8988T (cell line): ENCODE measurements at places on chromosomes 1 and 21.

DNA sequence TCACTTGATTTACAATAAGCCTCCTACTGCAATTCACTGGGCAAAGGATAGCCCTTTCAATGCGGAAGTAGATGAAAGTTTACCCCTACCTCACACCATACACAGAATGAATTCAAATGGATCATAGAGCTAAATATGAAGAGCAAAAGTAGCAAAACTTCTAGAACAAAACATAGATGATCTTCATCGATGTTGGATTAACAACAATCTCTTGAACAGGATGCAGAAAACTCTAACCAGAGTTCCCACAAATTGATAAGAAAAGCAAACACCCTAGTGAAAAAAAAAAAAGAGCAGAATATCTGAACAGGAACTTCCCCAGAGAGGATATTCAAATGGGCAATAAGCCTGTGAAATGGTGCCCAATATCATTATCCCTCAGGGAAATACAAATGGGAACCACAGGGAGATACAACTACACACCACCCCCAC, 1.9 kb upstream of the UBASH3A start:
- no peak for DNase-seq

- no peak for DNase-seq
Observed at GRCh38 chr1:110880708-110881374, 7.9 kb downstream of the CD53 start.

DNA sequence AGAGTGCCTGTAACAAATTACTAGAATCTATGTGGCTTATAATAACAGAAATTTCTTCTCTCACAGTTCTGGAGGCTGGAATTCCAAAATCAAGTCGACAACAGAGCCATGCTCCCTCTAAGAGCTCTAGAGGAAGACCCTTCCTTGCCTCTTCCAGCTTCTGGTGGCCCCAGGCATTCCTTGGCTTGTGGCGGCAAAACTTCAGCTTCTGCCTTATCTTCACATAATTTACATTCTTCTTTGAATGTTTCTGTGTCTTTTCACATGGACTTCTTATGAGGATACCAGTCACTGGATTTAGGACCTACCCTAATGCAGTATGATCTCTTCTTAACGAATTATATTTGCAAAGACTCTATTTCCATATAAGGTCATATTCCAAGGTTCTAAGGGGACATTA, 324.4 kb downstream of the PCP4 start:
- DNase-seq: no peak

DNA sequence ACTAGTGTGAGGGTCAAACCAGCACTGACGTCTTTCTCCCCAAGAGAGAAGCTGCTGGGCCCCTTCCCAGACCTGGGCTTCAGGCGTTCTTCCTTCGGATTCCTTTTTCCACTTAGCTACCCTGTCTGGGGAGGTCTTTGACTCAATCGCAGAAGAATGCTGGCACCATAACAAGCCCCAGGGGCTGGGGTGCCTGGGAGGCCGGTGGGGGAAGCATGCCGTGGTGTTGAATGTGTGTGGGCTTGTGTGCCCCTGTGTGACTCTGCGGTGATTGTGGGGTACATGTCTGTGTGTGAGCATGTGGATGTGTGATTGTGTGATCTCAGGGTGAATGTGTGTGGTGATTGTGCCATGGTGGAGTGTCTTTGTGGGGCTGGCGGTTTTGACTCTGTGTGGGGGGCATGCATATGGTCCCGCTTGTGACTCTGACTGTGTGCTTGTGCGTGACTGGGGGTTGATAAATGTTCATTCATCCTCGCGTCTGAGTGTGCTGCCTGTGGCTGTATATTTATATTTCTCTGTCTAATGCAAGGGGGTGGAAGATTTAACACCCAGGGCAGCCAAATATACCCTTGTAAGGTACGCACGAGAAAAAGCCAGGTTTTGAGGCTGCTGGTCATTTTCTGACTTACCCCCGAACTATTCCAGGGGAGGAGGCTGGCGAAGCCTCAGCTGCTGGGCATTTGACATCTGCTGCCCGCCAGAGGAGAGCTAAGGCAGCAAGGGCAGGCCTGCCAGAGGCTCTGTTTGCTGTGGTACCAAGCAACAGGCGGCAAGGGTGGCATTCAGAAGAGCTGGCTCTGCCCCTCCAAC, 1.1 kb upstream of the SYNC start:
- DNase-seq: no peak

- no peak for DNase-seq
Observed at GRCh38 chr1:89355056-89355455, 8.8 kb upstream of the GBP6 start.

DNA sequence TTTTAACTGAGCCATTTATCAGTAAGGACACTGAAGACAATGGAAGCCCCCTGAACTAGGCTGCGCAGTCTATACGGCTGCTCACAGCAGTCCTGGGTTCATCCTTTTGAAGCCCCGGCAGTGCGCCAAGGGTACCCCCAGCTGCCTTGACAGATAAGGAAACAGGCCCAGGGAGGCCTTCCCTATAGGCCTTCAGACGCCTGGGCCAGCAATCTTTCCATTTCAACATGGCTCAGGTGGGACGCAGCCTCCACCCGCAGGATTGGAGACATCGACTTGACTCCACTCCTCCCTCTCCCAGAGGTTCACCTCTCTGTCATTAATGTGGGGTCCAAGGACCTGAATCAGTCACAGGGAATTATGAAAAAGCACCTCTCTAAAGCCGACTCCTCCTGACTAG, 2.8 kb upstream of the LYPD8 start:
- no peak for DNase-seq

DNA sequence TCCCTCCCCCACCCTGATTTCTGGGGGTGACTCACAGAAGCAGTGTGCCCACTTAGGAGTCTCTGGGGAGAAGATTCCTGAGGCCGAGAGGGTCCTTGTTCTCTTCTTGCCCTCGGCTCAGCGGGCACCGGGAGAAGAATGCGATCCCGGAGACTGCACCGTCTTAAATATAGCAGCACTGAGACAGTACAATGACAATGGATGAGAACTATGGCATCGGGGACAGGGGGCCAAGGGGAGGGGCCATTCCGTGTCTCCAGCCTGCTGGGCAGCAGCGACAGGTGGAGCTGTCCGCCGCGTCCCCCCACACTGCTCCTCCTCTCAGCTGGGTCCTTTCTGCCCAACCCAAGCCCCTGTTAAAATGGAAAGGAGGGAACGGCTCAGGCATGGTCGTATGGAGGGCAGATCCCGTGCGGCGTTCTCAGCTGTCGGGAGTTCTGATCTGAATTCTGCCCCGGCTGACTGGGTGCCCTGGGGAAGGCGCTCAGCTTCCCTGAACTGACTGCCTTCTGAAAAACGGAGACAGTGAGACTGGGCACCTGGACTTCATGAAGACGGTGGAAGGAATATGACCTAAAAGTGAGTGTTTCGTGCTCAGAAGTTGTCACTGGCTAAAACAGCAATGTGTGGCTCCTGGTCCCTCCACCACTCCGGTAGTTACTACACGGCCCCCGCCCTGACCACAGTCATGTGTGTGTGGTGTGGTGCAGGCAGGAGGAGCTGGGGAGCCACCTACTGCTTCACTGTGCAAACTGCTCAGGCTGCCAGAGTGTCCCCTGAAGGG, at the start of gene MYOM3:
TSS of gene MYOM3 (minus strand) at position 140 of the 784 bp plus-strand sequence. CDS start 3,499 bp downstream, outside the sequence.
- peak; percentile 54 for DNase-seq

- DNase-seq: no peak
Observed at GRCh38 chr1:182698971-182699370, 14.6 kb upstream of the RGS8 start.

DNA sequence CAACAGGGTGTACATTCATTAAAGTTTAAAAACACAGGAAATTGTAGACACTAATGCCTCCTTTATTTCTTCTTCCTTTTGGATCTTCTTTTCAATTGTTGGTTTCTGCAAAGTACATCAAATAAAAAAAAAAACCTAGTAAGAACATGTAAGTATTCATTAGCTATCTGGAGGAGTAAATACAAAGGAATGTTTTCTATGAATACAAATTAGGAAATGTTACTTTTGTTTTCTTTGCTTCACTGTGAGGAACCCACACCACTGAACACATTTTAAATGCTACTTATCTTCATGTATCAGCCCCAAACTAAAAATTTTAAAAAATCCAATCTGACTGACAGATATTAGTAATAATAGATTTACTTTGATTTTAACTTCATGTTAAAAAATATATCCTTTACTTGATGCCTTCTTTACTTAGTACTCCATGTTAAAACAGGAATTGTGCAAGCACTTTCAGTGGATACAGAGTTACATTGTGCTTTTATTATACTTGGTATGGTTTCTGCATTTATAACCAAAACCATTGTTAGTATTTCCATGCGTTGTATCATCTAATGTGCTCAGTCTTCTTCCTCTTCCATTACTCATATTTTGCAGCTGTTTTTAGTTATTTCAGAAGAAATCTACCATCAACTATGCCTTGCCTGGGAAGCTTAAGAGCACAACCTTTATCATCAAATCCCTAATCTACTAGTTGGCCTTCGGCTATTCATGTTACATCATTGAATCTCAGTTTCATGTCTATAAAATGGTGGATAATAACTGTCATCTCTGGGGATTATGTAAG, 236.9 kb upstream of the DPYD start:
- DNase-seq: no peak

GRCh38 chr1:8398677-8399076, 80.8 kb downstream of the SLC45A1 start:
- no peak for DNase-seq

- peak; percentile 70 for DNase-seq
Observed at GRCh38 chr1:178530037-178530402, 17.1 kb downstream of the TEX35 start.

GRCh38 chr1:97352936-97353382, 567.9 kb downstream of the DPYD start:
- no peak for DNase-seq

- DNase-seq: no peak
Observed at GRCh38 chr1:17941431-17942189, 166.0 kb upstream of the IGSF21 start.
